Bronchial epithelial cell (primary cell): ENCODE measurements at places on chromosomes 4 and X.

DNA sequence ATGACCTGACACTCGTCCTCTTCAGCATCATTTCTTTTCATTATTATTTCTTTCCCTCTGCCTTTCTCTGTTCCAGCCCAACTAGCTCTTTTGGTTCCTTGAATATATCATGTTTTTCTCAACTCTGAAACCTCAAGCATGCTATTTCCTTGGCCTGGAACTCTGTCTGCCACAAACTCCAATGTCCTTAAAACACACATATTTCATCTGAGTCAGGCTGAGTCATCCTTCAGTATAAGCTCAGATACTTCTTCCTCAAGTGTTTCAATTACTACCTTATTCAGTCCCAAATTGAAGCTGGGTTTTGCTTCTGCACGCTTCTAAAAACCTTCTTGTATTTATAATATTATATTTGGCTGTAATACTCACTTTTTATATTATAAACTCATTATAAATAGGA, 424.2 kb downstream of the PDGFC start:
- peak; percentile 81 for DNase-seq

DNA sequence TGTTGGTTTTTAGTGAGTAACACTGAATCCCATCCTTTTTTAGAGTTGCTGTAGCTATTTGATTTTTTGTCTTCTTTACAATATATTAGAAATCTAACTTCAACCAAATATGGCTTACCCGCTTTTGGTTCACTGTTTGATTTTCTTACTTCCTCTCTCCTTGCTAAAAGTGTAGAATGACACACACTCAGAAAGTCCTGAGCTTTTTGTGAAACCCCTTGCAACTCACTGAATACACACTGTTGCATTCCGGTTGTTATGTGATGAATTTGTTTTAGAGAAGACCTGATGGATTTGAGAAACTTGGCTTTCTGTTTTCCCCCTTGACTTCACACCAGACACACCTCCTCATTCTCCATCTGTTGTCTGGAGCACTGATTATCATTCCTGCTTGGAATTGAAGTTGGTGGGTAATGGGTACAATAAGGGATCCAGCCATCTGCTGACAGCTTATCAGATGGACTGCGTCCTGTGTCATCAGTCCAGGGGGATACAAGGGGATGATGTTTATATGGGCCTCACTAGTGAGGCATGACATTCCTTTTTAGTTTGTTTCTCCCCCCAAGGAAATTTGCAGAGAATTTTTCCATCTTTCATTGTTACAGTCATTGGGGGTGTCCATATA, 5.2 kb downstream of the TMEM164 start:
- no peak for DNase-seq

DNA sequence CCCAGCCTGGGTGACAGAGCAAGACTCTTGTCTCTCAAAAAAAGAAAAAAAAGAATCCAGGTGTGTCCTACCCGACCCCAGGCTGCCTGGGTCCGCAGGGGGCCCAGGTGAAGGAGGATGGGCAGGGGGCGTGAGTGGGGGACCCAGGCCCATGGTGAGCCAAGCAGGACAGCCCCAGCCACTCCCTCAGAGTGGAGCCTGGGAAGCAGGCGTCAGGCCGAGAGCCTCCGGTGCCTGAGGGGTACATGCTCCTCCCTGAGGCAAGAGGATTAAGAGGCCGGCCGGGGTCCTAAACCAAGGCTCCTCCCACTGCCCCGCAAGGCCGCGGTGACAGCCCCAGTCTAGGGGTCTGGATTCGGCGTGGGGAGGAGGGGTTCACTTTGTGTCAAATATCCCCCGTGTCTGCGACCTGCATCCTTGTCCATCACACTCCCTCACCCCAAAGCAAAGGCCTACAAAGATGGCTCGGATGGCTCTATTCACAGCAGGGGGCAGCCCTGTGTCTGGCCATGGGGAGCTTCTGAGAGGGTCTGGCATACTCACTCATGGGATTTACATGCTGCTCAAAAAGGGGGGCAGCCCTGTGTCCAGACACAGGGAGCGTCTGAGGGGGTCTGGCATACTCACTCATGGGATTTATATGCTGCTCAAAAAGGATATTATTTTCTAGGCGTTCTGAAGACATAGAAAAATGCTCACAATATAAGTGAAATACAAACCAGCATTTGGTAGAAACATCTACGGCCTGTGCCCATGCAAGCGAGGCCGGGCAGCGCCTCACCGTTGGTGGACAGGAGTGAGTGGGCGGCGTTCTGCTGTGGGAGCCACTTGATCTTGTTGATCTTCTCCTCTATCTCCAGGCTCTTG, 94.6 kb downstream of the PPP2R2C start:
- DNase-seq = no peak

- peak; percentile 9 for DNase-seq
These were observed 510.9 kb downstream of the PPP4R3C start for GRCh38 chrX:26952213-26952612.

DNA sequence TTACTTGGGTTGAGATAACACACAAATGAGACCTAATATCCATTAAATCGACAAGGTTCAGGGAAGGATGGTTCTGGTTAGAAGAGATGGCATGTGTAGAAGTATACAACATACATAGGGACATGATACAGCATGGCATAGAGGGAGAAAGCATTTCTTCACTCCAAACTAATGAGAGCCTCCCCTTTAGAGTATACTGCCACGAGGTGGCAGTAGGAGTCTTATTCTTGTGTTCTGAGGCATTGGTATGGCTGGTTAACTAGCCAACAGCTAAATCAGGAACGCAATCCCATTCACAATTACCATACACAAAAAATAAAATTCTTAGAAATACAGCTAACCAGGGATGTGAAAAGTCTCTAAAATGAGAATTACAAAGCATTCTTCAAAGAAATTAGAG, 29.1 kb upstream of the TRO start:
- DNase-seq = peak; percentile 32

GRCh38 chr4:106305435-106306055, 10.5 kb downstream of the TBCK start:
- peak; percentile 13 for DNase-seq

GRCh38 chr4:3821580-3822229, 55.5 kb downstream of the ADRA2C start:
- no peak for DNase-seq

GRCh38 chr4:25969374-25970155, 55.5 kb downstream of the SMIM20 start:
- DNase-seq = no peak

DNA sequence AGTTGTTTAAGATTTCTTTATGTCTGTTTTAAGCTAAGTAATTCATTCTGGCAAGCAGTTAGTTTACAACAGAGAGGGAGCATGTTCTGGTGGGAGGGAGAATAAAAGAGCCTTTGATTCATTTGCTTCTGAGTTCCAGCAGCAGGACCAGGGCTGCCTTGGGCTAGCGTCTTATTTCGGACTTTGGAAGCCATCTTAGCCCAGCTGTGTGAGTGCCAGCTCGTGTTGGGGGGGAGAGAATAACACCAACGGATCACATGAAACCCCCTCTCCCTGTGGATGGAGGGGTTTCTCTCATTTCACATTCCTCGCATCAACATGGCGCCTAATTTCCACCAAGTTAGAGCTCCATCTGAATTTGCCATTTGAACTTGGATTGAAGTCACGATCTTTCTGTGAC, 7.4 kb downstream of the GAB1 start:
- no peak for DNase-seq

DNA sequence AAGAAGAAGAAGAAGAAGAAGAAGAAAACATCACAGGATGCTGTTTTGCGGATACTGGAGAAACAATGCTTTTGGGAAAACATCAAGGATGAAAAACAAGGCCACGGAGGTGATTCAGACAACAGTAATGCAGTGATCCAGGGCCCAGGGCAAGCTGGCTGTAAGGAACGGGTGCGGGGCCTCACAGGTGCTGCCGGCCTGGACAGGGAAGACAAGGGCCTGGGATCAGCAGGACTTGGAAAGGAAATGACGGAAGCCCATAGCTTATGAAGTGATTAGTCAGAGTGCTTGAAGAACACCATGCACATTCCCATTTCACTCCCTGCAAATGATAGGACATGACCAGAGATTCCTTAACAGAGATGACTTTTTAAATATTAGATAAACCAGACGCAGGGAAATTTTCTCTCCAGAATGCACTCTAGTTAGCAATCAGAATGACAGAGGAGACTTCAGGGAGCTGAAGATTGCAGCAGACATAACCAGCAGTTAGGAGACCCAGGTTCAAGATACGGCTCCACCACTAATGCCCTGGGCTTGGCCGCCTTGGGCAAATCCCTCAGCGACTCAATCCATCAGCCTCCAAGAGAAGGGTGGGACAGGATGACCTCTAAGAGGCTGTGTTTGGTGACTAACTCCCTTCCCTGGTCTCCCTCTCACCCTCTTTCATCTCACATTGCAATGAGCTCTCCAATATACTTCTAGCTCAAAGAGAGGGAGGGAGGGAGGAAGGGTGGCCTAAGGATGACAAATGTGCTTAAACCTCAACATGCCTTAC, 54.1 kb downstream of the APBB2 start:
- peak; percentile 97 for DNase-seq

DNA sequence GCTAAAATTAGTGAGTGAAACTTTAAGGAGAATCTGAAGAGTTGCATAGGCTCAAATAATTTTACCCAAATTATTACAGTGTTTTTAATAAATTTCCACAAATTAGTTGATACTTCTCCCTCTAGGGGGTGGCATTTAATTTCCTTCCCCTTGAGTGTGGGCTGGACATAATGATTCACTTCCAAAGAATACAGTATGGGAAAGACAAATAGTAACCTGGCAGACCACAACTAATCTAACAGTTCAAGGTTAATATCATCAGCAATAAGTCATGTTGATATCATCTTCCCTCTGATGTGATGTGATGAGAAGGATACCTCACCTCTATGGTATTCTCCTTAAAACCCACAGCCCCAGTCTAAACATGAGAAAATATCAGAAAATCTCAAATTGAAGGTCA, 15.5 kb downstream of the PFKFB1 start:
- DNase-seq = peak; percentile 75

DNA sequence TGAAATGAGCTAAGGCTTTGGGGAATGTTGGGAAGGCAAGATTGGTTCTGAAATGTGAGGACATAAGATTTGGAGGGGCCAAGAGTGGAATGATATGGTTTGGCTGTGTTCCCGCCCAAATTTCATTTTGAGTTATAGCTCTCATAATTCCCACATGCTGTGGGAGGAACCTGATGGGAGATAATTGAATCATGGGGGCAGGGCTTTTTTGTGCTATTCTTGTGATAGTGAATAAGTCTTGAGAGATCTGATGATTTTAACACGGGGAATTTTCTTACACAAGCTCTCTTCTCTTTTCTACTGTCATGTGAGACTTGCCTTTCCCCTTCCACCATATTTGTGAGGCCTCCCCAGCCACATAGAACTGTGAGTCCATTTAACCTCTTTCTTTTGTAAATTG, 157.6 kb upstream of the C1QTNF7 start:
- DNase-seq = no peak

GRCh38 chr4:87354168-87355102, 31.8 kb upstream of the HSD17B13 start:
- peak; percentile 78 for DNase-seq

- DNase-seq = no peak
These were observed 436.6 kb downstream of the C4orf33 start for GRCh38 chr4:129532573-129532972.

GRCh38 chrX:73446831-73447230, at the start of gene CDX4:
TSS of gene CDX4 (plus strand) at chrX:73447053. CDS start at chrX:73447254, 201 bp downstream.
- no peak for DNase-seq

- DNase-seq = peak; percentile 68
These were observed 9.0 kb downstream of the FBXO8 start for GRCh38 chr4:174274436-174274835.

DNA sequence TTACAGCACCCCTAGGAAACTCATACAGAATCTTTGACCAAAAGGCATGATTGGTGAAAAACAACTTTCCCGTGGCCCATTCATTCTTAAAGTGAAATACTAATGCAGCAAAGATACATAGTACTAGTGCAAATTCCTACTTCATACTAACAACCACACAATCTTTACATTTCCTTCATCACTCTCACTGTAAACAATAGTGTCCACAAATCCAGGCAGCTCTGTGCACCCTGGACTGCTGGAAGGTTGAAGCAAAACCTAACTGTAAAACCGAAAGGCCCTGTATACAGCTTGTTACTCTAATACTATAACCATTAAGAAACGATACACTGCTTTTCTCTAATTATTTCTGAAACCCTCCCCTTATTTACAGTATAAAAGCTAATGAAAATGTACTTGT, 82.6 kb downstream of the SH3RF1 start:
- no peak for DNase-seq

DNA sequence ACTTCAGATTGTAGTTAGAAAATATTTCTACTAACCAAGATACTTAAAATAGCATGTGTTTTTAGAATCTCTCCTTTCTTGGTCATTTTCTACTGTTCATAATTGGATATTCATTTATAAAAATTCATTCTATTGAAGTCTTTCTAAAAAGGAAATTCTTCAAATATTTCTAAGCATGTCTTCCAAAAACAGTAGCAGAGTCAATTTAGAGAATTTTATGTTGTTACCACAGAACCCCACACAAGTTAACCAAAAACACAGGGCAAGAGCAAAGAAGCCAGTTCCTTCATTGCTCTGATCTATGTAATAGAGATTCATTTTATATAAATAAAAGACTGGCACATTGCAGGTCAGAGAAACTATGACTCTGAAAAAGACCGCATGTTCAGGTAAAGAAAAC, 345.1 kb upstream of the PITX2 start:
- DNase-seq = no peak

DNA sequence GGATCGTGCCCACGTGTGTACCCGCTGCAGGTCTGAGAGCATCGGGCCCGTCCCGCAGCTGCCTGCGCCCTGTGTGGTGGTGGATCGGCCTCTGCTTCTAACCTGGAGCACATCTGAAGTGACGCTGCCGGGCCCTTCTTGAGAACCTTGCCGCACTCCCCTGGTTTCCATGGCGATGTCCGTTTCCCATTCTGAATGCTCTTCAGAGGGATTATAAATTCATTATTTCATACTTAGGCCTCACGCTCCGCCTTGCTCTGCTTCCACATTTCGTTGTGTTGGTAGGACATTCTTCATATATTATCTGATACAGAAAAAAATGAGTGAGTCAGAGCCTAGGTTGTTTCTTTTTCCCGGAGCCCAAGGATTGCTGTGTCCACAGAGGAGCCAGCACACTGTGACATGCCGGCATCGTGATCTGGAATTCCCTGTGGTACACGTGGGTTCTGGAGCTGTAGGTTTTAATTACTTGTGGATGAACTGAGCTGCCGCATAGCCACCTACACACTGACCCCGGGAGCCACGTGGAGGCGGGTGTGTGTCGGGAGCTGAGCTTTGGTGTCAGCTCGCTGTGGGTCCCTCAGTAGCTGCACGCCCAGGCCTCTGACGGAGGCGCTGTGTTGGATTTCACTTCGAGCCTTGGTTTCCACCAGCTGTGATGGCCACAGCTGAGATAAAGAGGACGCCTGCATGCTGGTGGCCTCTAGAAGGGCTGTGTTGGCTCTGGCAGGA, 63.4 kb downstream of the PSAPL1 start:
- peak; percentile 8 for DNase-seq

- no peak for DNase-seq
These were observed 291.9 kb downstream of the BMPR1B start for GRCh38 chr4:95049551-95050233.
